Suprapubic skin (tissue), 4 donors: ENCODE measurements at places on chromosomes 16 and 17.

DNA sequence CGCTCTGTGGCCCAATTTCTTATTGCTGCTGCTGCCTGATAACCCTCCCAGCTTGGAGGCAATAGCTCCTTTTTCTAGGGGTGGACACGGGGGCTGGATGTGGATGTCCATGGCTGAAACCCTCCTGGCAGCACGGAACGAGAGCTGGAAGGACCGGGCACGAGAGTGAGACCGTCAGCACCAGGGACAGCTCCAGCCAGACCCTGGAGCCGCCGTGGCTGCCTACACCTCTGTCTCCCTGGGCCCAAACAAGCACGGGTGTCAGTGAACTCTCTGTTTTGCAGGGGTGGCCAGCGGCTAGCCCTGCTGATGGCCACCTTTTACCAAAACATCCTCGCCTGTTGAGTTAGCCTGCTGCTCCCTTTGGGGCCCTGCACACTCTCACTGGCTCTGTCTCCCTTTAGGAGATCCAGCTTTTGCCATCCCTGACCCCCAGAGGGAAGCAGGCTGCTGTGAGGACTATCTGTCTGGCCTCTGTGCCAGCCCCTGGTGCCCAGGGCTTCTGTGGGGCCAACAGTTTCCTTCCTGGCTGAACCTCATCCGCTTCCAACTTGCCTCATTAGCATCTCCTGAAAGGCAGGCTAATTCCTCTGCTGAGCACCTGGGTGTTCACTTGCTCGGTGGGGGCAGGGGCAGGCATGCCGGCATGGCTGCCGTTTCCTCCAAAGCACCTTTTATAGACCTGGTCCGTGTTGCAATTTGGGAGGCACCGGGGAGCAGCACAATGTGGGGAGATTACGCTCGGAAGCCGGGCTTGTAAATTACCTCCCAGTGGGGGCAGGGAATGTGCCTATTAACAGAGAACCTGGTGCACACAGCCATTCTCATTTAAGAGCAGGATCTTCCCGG, 118.1 kb downstream of the ENGASE start:
- no peak overlapping the region for H3K27ac ChIP-seq
- no peak for DNase-seq
- H3K4me1 ChIP-seq: no peaks in the 10 kb centered on the region
- no peak overlapping the region for H3K4me3 ChIP-seq

DNA sequence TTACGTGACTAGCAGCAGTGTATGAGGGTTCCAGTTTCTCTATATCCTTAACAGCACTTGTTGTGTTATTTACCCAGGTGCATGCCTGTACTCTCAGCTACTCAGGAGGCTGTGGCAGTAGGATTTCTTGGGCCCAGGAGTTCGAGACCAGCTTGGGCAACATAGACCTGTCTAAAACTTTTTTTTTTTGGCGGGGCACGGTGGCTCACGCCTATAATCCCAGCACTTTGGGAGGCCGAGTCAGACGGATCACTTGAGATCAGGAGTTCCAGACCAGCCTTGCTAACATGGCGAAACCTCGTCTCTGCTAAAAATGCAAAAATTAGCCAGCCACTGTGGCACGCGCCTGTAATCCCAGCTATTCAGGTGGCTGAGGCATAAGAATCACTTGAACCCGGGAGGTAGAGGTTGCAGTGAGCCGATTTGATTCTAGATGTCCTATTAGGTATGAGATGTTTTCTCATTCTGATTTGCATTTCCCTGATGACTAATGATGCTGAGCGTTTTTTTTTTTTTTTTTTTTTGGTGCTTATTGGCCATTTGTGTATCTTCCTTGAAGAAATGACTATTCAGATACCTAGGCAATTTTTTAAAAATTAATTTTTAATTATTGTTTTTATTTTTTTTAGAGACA, 13.4 kb downstream of the CASC3 start:
- no peak for DNase-seq
- peaks cover 5% of the 10 kb centered on the region for H3K4me1 ChIP-seq
- peaks cover 62% of the 10 kb centered on the region for H3K36me3 ChIP-seq
- H3K4me3 ChIP-seq: no peak overlapping the region
- H3K27ac ChIP-seq: no peak overlapping the region
- no peaks in the 10 kb centered on the region for H3K27me3 ChIP-seq

GRCh38 chr16:15782573-15783365, 74.1 kb downstream of the MYH11 start:
- no peaks in the 10 kb centered on the region for H3K4me1 ChIP-seq
- no peaks in the 10 kb centered on the region for H3K27me3 ChIP-seq
- H3K4me3 ChIP-seq: no peak overlapping the region
- no peaks in the 10 kb centered on the region for H3K36me3 ChIP-seq

GRCh38 chr17:81090361-81091136, 55.6 kb downstream of the BAIAP2 start:
- no peaks in the 10 kb centered on the region for H3K27me3 ChIP-seq
- no peak overlapping the region for H3K4me3 ChIP-seq
- peak; percentile 89 for DNase-seq

DNA sequence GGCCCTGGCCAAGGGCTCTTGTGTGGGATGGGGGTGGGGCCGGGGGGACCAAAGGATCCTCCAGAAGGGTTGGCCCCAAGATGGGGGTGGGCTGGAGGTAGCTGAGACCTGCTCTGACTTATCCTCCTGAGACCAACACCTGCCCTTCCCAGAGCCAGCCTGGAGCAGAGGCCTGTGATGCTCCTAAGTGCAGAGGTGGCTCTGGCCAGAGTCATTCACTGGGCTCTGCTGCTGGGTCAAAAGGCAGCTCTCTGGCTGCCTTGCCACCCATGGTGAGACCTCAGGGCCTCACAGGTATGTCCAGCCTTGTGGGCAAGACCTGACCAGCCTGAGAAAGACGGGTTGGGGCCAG, 393 bp downstream of the SERPINF2 start:
- peaks cover 2% of the 10 kb centered on the region for H3K36me3 ChIP-seq
- H3K4me1 ChIP-seq: peaks cover 40% of the 10 kb centered on the region
- no peak for DNase-seq
- H3K27ac ChIP-seq: no peak overlapping the region

GRCh38 chr17:49409066-49409465, 5.6 kb downstream of the PHB1 start:
- DNase-seq: peak; percentile 40
- H3K27ac ChIP-seq: no peak overlapping the region
- peaks cover 87% of the 10 kb centered on the region for H3K36me3 ChIP-seq
- peaks cover 14% of the 10 kb centered on the region for H3K4me1 ChIP-seq

- H3K27ac ChIP-seq: no peak overlapping the region
- peaks cover 19% of the 10 kb centered on the region for H3K36me3 ChIP-seq
- H3K4me1 ChIP-seq: peaks cover 11% of the 10 kb centered on the region
- H3K4me3 ChIP-seq: no peak overlapping the region
These were observed 15.2 kb downstream of the MRM3 start for GRCh38 chr17:797236-797840.

- H3K4me1 ChIP-seq: peaks cover 31% of the 10 kb centered on the region
- DNase-seq: peak; percentile 69
- peak overlapping the region; percentile 48 for H3K4me3 ChIP-seq
These were observed 479 bp downstream of the IRX6 start for GRCh38 chr16:55324285-55325079.

DNA sequence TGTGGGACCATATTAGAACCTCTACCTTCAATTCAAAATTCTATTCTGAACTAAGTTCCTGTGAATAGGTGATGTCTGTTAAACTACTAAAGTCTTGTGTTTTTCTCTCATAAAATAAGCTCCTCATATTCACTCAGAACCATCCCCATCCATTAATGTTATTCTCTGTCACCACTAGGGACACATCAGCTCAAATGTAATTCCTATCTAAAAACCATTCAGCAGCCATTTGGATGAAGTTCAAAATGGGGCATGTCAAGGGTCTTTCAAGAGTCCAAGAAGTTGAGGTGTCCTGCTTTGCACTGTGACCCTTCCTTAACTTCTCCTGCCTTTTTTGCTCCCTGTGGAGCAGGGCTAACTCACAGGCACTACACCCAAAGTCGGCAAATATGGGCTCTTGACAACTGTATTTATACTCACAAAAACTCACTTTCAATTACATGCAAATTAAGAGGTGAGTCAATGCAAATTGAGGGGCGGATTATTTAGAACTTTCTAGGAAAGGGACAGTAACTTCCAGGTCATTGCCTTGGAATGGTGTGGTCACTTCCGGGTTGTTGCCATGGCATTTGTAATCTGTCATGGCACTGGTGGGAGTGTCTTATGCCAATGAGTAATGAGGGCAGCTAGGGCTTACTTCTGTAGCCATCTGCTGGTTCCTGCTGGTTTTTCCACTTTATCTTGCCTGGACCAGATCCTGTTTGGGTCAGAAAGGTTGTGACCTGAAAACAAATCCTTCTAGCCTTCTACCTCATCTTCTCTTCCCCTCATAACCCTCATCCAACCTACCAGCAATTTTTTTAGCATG, 128.2 kb upstream of the COX10 start:
- H3K27me3 ChIP-seq: no peaks in the 10 kb centered on the region
- H3K4me3 ChIP-seq: no peak overlapping the region
- H3K4me1 ChIP-seq: no peaks in the 10 kb centered on the region
- no peaks in the 10 kb centered on the region for H3K36me3 ChIP-seq

DNA sequence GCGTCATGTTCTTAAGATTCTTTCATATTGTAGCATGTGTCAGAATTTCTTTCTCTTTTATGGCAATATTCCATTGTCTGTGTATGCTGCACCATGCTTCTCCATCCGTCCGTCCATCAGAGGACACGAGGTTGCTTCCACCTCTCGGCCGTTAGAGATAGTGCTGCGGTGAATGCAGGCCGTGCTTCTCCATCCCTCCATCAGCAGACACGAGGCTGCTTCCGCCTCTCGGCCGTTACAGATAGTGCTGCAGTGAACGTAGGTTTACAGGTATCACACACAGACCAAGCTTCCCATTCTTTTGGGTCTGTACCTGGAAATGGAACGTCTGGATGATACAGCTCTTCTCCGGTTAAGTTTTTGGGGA, 113.5 kb downstream of the CMIP start:
- peaks cover 43% of the 10 kb centered on the region for H3K4me1 ChIP-seq
- DNase-seq: no peak
- no peaks in the 10 kb centered on the region for H3K36me3 ChIP-seq
- no peak overlapping the region for H3K4me3 ChIP-seq

GRCh38 chr16:82882982-82883835, 256.4 kb downstream of the CDH13 start:
- no peaks in the 10 kb centered on the region for H3K36me3 ChIP-seq
- H3K4me3 ChIP-seq: no peak overlapping the region
- no peaks in the 10 kb centered on the region for H3K4me1 ChIP-seq

- H3K27ac ChIP-seq: no peak overlapping the region
- peaks cover 13% of the 10 kb centered on the region for H3K36me3 ChIP-seq
- H3K27me3 ChIP-seq: no peaks in the 10 kb centered on the region
- H3K4me1 ChIP-seq: no peaks in the 10 kb centered on the region
These were observed 115.6 kb downstream of the CCDC182 start for GRCh38 chr17:57629470-57629869.

DNA sequence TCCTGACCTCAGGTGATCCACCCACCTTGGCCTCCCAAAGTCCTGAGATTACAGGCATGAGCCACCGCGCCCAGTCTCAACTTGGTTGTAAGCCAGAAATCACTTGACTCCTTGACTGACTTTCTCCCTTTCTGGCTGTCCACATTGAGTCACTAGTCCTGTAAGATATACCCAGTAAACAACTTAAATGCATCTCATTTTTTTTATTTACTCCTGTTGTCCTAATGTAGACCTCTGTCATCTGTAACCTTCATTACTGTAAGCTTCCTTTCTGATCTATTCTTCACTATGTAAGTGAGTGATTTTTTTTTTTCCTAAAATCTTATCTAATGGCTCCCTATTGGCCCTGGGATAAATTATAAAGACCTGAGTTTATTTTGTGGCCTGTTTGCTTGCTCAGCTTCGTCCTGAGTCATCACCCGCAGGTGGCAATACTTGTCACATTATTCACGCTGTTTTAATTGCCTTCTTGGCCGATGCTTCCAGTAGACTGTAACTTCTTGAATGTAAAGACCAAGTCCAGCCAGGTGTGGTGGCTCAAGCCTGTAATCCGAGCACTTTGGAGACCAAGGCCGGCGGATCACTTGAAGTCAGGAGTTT, 41.0 kb downstream of the PAFAH1B1 start:
- H3K36me3 ChIP-seq: peaks cover 13% of the 10 kb centered on the region
- H3K27me3 ChIP-seq: no peaks in the 10 kb centered on the region
- H3K4me1 ChIP-seq: peaks cover 49% of the 10 kb centered on the region
- no peak for DNase-seq
- no peak overlapping the region for H3K4me3 ChIP-seq

DNA sequence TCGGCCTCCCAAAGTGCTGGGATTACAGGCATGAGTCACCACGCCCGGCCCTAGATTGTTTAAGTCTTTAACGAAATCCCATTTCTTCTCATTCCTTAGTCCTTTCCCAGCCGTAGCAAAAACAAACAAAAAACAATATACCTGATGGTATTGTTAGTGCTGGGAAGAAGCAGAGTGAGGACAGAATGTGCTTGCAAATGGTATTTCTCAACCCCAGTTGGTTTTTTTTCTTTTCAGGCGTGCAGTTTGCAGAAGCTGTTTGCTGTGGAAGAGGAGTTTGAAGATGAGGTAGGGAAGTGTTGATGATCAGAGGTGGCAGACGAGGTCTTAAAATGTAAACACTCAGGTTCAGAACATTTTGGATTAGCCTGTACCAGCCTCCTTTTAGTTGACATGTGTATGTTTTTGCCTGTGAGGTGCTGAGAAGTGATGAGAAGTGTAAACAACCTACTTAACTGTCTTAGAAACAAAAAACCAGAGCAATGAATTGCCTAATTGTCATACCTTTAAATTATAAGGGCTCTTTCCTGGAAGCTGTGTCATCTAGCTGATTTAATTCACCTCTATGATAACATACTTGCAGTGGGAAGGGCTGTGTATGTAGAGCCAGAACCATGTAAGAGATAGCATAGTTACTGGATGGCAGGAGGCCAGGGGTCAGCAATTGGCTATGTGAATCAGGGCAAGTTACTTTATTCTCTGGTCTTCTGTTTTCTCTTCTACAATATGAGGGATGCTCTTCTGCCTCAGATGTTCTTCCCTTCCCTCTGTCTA, 3.4 kb downstream of the HROB start:
- H3K27ac ChIP-seq: no peak overlapping the region
- peaks cover 4% of the 10 kb centered on the region for H3K36me3 ChIP-seq
- H3K4me3 ChIP-seq: no peak overlapping the region
- no peaks in the 10 kb centered on the region for H3K27me3 ChIP-seq
- no peak for DNase-seq

GRCh38 chr16:57977418-57978069, 6.6 kb upstream of the CNGB1 start:
- no peak overlapping the region for H3K4me3 ChIP-seq
- peaks cover 7% of the 10 kb centered on the region for H3K4me1 ChIP-seq
- DNase-seq: no peak
- no peak overlapping the region for H3K27ac ChIP-seq
- H3K27me3 ChIP-seq: no peaks in the 10 kb centered on the region

- peak overlapping the region; percentile 65 for H3K27ac ChIP-seq
- peak overlapping the region; percentile 10 for H3K4me3 ChIP-seq
- H3K36me3 ChIP-seq: no peaks in the 10 kb centered on the region
- no peaks in the 10 kb centered on the region for H3K27me3 ChIP-seq
These were observed 2.6 kb downstream of the RARA start for GRCh38 chr17:40311575-40311974.

DNA sequence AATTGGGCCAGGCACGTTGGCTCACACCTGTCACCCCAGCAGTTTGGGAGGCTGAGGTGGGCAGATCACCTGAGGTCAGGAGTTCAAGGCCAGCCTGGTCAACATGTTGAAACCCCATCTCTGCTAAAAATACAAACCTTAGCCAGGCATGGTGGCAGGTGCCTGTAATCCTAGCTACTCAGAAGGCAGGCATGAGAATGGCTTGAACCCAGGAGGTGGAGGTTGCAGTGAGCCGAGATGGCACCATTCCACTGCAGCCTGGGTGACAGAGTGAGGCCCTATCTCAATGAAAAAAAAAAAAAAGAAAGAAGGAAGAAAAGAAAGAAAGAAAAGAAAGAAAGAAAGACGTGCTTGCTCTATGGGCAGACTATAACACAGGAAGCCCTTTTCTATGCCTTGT, 84.4 kb downstream of the FOXL1 start:
- no peak overlapping the region for H3K27ac ChIP-seq
- DNase-seq: no peak
- H3K4me1 ChIP-seq: peaks cover 14% of the 10 kb centered on the region
- no peaks in the 10 kb centered on the region for H3K36me3 ChIP-seq
